NCI-H69 (cell line): ENCODE measurements at places on chromosomes 4 and X.
A peak's percentile ranks its signal among the peaks of the same experiment; 100 is the strongest.

DNA sequence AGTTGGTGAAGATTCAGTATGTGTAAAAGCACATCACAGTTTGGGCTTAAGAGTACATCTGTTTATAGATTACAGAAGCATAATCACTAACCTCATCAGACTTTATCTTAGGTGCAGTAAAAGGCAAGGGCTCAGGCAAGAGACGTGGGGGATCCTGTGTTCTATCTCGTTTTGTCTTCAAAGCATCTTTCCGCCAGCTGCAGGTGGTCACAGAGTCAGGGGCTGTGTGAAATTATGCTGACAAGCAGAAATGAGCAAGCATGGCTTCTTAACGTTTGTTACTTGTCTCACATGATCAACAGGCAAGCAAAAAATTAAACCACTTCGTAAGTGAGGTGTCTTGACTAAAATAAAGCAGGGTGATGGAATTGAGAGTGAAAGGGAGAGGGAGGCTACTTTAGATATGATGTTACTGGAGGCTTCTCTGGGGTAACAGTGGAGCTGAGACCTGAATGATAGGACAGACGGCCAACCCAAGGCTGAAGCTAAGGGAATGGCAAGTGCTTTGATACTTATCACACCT lies 1.4 kb upstream of the TEC start:
- no peak for DNase-seq

DNA sequence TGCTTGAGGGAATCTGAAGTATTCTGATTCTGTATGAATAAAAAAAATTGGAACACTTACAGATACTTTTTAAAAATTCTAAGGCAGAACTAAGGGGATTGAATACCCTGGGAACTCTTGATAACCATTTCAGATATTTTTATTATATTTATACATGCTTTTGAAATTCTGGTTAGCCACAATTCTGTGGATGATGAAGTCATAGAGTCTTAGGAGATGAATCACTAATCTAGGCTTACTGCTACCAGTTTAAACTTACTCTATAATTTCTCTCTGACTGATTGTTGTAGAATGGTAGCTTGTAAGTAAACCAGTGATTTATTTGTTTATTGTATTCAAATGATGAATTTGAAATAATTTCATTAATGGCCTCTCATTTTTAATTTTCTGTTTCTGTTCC lies 11.4 kb upstream of the SLAIN2 start:
- DNase-seq: no peak

- DNase-seq: no peak
These were observed 41.2 kb upstream of the PDHA2 start for GRCh38 chr4:95798727-95799126.

DNA sequence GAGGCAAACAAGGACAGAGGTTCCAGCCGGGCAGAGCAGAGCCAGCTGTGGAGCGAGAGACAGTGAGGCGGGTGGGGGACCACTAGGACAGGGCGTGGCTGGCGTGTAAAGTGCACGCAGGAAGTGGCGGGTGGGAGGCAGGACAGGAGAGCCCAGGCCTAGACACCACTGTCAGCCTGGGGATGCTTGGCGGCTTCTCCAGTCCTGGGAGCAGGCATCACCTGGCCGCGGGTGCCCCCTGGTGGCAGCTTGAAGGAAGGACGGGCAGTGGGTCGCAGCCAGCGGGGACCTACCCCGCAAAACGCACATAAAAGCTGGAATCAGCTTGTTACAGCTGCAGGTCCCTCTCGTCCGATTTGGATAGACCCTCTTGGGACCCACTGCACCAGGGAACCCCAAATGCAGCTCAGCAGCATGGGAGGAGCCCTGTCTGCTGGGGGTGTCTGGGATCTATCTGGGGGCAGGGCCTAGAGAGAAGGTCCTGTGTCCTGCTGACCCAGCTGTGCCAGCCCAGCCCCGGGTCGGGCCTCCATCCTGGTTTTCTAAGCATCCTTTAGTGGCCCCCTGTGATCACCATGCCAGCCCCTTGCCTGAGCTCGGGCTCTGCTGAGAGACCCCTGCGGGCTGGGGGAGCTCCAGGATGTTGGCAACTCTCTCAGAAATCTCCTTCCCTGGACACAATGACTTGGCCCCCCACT lies 57.7 kb downstream of the WFS1 start:
- peak; percentile 63 for DNase-seq

DNA sequence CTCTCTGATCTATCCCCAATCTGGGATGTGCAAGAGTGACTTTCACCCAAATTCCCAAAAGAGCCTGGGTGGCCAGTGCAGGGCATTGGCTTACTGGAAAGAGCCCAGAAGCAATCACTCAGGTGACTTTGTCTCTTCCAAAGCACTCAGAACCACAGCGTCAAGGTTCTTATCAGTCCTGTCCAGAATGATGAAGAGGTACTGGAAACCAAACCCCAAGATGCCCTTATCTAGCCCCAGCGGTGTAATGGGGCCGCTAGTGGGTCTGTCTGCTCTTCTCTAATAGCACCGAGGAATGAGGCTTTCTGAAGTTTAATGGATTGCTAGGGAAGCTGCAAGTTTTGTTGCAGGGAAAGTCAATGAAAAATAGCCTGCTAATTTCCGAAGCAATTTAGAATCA lies 21.6 kb downstream of the CLNK start:
- no peak for DNase-seq

DNA sequence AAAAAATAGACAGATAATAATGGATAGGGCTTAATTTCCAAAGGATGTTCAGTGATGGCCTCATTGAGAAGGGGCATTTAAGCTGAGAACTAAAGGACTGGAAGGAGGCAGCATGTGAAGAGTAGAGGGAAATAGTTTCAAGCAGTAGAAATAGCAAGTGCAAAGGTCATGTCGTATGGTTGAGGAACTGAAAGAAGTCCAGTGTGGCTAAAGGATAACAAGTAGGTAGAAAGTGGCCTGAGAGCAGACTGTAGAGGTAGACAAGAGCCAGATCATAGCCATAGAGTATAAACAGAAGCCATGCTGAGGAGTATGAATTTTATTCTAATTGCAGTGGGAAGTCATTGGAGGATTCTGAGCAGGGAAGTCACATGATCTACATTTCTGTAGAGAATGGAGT lies 72.3 kb downstream of the GRIA3 start:
- DNase-seq: no peak

DNA sequence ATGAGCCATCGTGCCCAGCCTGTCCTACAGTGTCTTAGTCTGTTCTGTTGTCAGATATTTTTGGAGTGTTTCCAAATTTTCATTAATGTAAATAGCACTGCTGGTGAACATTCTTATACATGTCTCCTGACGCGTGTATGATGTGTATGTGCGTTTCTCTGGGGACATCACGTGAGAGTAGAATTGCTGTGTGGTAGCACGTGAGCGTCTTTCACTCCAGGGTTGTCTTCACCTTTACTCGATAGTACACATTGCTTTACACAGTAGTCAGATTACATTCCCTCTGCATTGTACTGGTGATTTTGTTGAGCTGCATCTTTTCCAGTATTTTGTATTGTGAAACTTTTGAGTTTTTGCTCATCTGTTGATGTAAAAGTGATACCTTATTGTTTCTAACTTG lies 60.0 kb downstream of the ARHGAP10 start:
- DNase-seq: no peak

DNA sequence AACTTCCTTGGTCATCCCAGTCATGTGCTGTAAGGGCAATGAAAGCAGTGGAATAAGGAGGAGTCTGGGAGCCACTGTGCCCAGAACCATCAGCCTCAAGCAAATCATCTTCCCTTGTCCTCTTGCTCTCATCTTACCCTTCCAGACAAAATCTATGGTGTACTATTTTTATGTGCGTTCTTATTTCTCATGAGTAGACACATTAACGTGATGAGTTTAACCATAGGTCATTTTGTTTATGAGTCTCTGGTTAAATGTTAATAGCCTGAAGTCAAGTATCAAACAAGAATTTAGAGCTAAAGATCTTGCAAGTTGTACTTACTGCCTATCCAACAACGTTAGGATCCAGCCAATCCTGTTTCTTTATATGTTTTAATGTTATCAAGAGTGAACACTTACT lies 495.3 kb downstream of the SPRY1 start:
- no peak for DNase-seq

GRCh38 chrX:38649221-38649620 lies 87.9 kb downstream of the TSPAN7 start:
- DNase-seq: peak; percentile 5
